ENCODE measurements at places on chromosomes 12 and 14. TPM values are rescaled to one million over a fixed set of nuclear protein-coding genes. Genes with fewer than 3 reads are reported as not detected.

DNA sequence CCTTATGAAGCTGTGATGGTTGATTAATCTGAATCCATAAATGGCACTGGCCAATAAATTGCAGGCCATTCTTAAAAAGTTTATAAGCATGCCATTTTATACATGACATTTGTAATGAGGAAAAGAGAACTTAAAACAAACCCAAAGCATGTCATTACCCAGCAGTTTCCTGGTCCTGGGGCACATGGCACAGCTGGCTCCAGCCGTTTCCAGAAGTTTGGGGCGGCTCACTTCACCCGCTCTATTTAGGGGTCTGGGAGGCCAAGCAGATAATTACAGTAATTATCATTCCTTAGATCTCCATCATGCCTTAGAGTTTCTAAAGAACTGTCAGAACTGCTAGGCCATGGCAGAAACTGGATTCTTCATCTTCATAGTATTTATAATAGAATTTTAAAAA is 6.4 kb downstream of the ADGRD1 start:
- no peak for DNase-seq
- no peaks in the 10 kb centered on the region for H3K27me3 ChIP-seq
- peaks cover 20% of the 10 kb centered on the region for H3K4me1 ChIP-seq
- no peak overlapping the region for H3K27ac ChIP-seq

DNA sequence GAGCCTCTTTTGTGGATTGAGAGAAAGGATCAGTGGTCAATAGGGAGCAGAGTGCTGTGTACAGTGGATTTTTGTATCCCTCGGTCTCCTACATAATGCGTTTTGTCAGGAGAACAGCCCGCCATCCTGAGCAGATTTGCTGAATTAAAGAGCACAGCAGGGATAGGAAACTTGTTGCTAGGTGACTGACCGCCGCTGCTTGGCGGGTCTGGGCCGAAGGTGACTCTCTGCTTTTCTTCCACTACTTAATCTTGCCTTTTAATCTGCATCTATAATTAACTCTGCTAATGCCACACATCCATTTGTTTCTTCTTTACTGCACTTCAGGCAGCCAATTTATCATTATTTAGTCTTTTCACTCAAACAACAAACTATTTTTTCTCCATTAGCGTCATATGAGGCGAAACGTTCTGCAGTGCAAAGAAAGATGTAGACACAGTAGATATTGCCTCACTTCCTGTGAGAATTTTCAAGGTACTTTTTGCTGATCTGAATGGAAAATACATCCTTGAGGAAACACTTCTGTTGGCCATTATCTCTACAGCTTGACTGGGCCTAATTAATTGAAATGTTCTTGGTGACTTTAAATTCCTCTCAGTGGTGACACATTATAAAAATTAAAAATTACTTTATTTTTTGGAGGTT is 108.0 kb downstream of the PPM1A start:
- H3K4me1 ChIP-seq, result no peaks in the 10 kb centered on the region
- H3K27me3 ChIP-seq, result no peaks in the 10 kb centered on the region
- no peaks in the 10 kb centered on the region for H3K36me3 ChIP-seq
- H3K27ac ChIP-seq, result no peak overlapping the region
- no peak for DNase-seq

The TC2N gene
- total RNA-seq, result 162 TPM

The KCNH3 gene
- total RNA-seq, result not detected

The IAPP gene
- not detected for total RNA-seq
